ENCODE measurements at places on chromosomes 6 and 20.
A peak's percentile ranks its signal among the peaks of the same experiment; 100 is the strongest.

DNA sequence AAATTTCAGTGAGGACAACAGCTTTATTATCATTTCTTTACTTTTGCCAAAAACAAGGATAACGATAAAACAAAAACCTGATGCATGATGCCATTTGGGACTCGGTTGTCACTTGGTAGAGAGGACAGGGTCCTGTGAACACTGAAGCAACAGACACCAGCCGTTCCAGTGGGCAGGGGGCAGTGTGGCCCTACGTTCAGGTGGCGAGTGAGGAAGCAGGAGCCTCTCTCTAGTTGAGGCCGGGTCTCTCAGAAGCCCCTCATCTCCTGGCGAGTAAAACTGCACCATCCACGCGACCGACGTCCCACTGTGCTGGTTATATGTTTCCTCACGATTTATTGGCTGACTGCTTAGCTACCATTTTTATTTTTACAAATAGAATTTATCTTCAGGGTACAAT, 231.6 kb downstream of the THBS2 start:
- no peak for DNase-seq

DNA sequence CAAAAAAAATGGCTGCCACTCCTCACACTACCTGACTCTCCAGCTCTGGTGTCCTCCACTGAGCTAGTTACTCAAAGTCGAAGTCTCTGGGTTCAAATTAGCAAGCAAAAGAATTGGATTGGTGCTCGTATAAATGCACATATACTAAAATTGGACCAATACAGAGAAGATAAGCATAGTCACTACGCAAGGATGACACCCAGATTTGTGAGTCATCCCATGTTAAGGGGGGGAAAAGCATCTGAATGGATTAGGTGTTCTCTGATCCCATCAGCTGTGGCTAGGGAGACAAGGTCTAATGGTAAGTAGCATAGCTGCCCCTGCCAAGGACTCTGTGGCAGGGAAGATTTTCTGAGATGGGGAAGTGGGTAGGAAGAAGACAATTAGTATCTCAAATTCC, 18.3 kb upstream of the AMD1 start:
- no peak for DNase-seq

- no peak for DNase-seq
These were observed 65.5 kb downstream of the PTPRT start for GRCh38 chr20:43124241-43124640.

DNA sequence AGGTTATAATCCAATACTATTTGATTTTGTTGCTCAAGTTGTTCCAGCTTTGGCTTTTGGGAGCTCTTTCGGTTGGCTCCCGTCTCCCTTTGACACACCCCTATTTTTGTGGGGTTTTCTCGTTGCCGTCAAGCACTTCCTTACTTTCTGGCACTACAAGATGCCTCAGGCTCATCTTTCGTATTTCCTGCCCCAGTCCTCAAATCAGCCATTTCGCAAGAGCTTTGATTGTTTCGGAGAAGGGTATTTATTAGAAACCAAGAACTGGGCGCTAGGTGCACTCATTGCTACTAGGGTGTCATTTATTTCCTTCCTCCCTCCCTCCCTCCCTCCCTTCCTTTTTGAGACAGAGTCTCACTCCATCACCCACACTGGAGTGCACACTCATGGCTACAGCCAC, 13.3 kb upstream of the SOX12 start:
- no peak for DNase-seq

GRCh38 chr20:45461225-45461624, 8.3 kb upstream of the WFDC2 start:
- DNase-seq: no peak

DNA sequence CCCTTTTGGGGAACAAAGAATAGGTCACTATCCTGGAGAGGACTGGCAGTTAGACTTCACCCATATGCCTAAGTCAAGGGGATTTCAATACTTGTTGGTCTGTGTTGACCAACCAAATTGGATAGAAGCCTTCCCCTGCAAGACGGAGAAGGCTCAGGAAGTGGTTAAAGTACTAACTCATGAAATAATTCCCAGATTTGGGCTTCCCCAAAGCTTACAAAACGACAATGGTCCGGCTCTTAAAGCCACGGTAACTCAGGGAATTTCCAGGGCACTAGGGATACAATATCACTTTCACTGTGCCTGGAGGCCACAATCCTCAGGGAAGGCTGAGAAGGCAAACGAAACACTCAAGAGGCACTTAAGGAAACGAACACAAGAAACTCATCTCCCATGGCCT, 223.1 kb downstream of the GMPR start:
- DNase-seq: no peak

GRCh38 chr6:82419859-82420258, 56.2 kb downstream of the TPBG start:
- DNase-seq: no peak

GRCh38 chr6:106141441-106142237, 55.5 kb downstream of the PRDM1 start:
- DNase-seq: no peak

DNA sequence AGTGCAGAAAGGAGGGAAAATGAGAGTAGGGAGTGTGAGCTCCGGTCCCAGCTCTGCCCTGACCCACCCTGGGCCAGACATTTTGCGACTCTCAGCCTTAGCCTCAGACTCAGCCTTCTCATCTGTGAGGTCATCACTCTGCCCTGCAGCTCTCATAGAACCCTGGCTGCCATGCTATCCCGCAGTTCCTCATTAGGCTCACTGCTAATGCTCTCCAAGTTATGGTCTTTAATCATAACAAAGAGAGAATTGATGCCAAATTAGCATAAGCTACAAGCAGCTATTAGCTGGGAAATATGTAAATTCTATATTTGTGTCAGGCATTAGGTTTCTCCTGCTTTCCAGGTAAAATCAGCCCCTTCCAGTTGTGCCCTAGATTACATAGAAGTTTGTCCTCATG, 46.5 kb upstream of the MLN start:
- DNase-seq: no peak

- no peak for DNase-seq
These were observed 77.0 kb upstream of the SGK1 start for GRCh38 chr6:134394905-134395304.

GRCh38 chr6:77474286-77474956, 11.1 kb upstream of the HTR1B start:
- DNase-seq: no peak

DNA sequence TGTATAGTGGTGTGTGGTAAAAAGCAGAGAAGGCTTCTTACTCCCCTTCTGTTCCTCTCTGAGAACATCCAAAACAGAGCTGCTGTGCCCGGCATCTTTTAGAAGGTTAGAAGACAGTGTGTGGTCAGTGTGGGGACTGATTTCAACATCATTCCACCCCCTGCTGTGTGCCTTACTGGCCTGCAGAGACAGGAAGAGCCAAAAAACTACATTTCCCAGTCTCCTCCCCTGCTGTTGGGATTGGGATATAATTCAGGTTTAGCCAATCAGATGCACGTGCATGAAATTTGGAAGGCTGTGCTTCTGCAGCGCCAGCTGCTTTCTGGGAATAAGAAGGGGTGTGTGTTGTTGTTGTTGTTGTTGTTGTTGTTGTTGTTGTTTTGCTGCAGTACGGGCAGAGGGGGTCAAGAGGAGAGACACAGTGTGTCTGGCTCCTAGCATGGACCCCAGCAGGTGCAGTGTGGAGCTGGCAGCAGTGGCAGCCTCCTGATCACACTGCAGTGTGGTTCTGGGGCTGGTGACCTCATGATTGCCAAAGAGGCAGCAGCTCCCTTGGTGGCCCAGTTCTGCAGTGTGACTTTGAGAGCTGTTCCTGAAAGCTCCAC, 74.7 kb downstream of the MRPL14 start:
- no peak for DNase-seq

DNA sequence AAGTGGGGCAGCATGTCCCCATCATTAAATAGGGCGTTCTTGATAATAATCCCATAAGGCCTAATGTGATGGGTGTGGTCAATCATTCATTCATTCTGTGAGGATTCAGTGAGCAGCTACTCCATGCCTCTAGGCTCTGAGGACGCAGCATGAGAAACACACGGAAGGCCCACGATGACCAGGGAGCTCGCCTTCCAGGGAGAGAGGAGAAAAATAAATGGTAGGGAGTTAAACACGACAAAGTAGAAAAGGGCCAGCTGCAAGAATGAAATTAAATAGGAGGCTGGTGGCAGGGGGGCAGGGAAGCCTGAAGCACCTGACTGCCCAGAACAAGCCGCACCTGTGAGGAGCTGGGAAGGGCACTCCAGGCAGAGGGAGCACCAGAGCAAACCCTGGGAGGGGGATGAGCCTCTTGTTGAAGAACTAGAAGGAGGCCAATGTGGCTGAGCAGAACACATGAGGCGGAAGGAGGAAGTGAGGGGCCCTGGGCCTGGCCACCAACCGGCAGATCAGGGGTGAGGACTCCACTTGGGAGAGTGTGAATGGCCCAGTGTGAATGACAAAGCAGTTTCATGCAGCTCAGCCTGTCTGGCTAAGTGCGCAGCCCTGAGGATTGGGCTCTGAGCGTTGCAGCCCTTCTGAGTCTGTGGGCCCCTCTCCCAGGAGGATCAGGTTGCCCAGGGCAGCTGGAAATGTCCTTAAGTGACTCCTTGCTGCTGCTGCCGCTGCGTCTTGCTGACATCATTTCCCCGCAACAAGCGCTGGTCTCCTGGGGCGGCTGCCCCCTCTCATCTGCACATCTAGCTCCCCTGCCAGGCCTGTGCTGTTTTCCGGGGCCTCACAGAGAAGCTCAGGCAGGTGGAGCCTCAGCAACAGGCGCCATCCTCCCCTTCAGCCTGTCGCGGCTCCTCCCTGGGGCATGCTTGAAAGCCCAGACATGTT, 99.9 kb downstream of the CDH26 start:
- no peak for DNase-seq

GRCh38 chr6:20879121-20879520, 344.9 kb downstream of the CDKAL1 start:
- DNase-seq: no peak

GRCh38 chr6:41122918-41123317, 31.2 kb downstream of the TREML1 start:
- no peak for DNase-seq

DNA sequence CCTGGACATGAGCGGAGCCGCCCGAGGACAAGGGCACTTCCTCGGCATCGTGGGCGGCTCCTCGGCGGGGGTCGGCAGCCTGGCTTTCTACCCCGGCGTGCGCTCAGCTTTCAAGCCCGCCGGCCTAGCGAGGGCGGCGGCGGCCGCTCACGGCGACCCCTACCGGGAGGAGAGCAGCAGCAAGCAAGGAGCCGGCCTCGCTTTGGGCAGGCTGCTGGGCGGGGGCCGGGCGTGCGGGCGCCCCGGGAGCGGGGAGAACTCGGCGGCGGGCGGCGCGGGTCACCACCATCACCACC, 6.7 kb downstream of the PRDM13 start:
- DNase-seq: peak; percentile 62

GRCh38 chr20:57582432-57583288, 21.8 kb downstream of the PCK1 start:
- DNase-seq: peak; percentile 54

DNA sequence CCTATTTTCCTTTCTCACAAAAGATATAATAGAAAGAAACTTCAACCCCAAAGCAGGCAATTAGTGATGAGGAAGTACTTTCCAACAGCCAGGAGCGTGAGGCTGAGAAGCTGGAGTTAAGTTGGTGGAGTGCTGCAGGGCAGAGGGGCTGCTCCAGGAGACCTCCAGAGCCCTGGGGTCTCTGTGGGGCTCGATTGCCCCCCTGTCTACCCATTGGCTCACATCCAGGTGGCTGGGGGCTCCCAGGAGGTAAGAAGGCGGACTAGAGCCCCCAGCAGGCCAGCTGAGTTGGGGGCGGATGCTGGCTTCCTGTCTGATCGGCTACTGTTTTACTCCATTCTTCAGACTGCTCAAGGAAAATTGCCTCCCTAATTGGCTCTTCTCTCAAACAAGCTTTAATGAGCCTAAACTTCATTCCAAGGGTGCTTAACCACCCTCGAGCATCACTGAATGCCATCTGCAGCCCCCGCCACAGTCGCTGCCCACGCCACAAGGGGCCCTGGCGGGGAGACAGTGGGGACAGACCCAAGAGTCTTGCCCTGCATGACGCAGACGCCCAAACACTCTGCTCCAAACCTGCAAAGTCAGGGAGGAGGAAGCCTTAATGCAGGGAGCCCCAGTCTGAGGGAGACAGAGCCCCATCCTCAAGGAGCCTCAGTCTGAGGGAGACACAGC, 78.6 kb downstream of the MDGA1 start:
- DNase-seq: no peak

- no peak for DNase-seq
These were observed 8.1 kb downstream of the ASIP start for GRCh38 chr20:34249291-34249690.

GRCh38 chr20:43824309-43825050, 90.2 kb upstream of the TOX2 start:
- DNase-seq: peak; percentile 37

DNA sequence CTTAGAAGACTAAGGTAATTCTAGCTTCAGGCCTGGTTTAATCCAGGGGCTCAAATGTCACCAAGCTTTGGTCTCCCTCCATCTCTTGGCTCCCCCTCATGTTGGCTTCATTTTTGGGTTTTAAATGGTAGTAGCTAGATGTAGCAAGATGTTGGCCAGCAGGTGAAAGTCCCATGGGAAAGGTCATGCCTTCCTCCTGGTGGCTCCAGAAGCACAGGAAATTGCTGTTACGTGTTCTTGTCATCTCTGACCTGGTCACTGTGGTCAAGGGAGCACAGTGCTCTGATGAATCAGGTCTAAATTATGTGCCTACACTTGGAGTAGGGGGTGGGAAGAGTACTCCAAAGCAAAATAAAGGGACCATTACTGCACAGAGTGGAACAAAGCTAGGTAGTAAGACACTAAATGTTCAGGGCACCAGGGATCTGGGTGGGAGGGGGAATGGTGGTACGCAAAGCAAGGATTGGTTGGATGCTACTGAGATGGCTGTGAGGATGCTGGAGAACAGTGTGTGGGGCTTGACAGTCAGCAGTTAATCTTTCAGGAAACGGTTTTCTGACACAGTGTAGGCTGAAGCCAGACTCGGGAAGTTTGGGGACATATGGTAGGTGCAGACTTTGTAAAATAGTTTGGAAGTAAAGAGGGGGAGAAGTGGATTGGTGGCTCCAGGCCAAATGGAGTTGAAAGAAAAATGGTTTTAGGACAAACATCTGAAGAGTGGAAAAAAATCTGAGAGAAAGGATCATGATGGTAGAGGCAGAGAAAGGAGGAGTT, 30.1 kb downstream of the CDS2 start:
- DNase-seq: peak; percentile 71

DNA sequence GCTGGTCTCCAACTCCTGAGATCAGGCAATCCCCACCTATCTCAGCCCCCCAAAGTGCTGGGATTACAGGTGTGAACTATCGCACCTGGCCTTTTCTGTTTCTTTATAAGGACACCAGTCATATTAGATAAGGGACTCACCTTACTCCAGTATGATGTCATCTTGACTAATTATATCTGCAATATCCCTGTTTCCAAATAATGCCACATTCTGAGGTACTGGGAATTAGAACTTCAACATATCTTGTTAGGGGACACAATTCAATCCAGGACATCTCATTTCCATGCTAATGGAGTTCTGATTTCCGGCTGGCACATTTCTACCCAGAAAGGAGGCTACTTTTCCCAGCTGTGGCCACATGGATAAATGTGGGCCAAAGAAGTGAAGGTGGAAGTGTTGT, 6.4 kb upstream of the AIG1 start:
- no peak for DNase-seq

DNA sequence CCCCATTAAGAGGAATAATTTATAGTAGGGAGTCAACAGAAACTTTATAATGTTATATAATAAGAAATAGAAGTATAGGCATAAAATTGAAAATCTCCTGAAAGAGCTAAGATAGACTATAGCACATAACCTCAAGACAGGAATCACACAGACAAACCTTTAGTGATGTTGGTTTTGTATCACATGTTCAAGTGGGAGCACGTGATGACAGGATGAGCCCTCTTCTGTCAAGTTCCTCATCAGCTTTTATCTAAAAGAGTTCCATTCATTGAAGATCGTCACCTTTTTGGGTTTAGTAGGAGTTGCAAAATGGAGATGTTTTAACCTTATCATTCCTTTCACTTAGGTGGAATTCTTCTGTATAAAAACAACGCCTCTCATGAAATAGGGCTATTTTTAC, 127.0 kb downstream of the MCHR2 start:
- no peak for DNase-seq
